Activated CD8-positive, alpha-beta T cell treated with anti-CD3 and anti-CD28 coated beads for 36 hours (primary cell): ENCODE measurements at places on chromosomes 5 and 9. TPM values are rescaled to one million over a fixed set of nuclear protein-coding genes. Genes with fewer than 3 reads are reported as not detected.
A peak's percentile ranks its signal among the peaks of the same experiment; 100 is the strongest.

Gene ECSCR
- 0.25 TPM for total RNA-seq

DNA sequence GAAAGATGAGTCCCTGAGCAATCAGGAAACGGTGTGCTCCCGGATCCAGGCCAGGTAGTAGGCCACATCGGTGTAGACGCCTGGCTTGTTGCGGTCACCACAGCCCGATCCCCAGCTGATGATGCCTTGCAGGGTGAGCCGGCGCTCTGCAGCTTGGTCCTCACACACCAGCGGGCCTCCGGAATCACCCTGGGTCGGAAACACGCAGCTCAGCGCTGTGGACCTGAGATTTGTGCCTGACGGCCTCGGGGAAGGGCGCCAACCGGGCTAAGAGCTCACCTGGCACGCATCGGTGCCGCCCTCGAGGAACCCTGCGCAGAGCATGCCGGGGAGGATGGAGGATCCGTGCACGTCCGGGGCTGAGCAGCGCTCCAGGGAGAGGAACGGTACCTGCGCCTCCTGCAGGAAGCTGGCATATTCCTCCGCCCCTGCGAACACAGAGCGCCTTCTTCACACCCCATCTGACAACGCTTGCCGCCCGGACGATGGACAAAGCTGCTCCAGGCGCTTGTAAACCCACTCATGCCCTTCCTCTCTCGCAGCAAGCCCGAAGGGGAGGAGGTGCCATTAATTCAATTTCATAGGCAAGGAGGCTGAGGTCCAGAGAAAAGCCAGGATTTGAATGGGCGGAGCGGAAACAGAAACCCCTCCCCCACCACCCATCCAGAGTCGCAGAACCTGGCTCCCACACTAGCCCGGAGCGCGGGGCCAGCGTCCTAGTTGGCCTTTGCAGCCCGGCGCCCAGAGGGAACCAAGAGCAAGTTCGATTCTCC, 2.0 kb upstream of the PFN3 start:
- peak overlapping the region; percentile 73 for H3K4me3 ChIP-seq
- H3K4me1 ChIP-seq = peaks cover 26% of the 10 kb centered on the region
- no peaks in the 10 kb centered on the region for H3K36me3 ChIP-seq

Gene PCDH12
- total RNA-seq = 0.61 TPM

DNA sequence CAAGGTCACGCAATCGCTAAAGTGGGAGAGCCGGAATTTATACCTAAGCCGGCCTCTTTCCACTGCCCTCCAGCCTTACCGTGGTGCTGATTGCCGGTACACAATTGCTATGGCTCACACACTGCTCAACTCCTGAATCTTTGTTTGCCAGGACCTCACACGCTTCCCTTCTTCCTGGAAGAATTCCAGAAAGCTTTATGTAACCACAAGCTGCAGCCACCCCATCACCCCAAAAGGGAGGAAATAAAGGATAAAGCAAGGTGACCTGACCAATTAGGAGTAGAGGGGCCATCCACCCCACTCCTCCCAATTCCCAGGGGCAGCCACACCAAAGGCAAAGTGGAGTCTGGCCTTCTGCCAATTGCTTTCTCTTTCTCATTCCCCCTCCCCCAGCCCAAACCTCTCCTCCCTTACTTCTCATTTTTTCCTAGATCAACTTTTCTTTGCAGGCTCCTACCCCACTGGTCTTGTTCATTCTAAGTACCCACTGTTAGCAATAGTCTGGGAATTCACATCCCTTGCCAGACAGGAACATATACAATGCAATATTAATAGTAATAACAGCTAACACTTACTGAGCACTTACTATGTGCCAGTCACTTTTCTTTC, 18.0 kb upstream of the CDC23 start:
- H3K27ac ChIP-seq = no peak overlapping the region
- H3K27me3 ChIP-seq = peaks cover 3% of the 10 kb centered on the region
- no peak for DNase-seq
- H3K4me3 ChIP-seq = no peak overlapping the region
- H3K4me1 ChIP-seq = no peaks in the 10 kb centered on the region

Gene DELE1
- 50.1 TPM for total RNA-seq

GRCh38 chr9:78685471-78685870, 388.5 kb downstream of the PSAT1 start:
- no peak overlapping the region for H3K4me3 ChIP-seq
- no peak overlapping the region for H3K27ac ChIP-seq
- no peaks in the 10 kb centered on the region for H3K36me3 ChIP-seq
- no peaks in the 10 kb centered on the region for H3K4me1 ChIP-seq
- DNase-seq = no peak

DNA sequence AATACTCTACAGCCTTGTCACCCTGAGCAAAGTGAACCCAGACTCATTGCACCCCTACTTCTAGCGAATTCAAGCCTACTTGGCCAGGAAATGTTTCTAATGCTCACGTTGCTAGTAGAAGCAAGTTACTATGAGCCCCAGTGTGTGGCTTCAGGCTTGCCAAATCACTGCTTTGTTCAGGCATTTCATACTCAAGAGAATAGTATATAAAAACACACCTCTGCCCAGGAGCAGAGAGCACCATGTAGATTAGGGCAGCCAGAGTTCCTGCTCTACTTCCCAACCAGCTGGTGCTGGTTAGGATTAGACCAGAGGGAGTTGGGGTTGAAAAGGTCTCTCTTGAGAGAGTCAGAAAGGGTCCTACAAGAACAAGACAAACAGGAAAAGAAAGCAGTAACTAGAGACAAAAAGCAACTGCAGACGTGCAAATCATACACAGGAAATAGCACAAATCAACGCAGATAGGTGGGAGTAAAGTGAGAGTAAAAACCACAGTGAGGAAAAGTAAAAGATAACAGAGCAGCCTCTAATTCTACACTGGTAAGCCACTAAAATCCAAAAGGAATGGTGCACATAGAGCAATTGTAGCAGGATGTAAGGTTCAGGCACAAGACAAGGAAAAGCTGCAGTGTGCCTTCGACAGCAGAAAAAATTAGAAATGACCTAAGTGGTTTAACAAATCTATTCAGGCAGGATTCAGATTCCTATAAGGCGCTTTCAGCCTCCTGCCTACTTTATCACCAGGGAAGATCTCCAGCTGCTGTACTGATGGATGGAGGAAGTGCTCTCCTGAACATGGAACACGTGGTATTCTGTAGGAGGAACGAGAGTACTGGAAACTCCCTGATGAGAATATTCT, 49.6 kb upstream of the KIF2A start:
- peak overlapping the region; percentile 88 for H3K27ac ChIP-seq
- peaks cover 79% of the 10 kb centered on the region for H3K4me1 ChIP-seq

- no peaks in the 10 kb centered on the region for H3K27me3 ChIP-seq
- DNase-seq = peak; percentile 28
- H3K4me3 ChIP-seq = no peak overlapping the region
- no peaks in the 10 kb centered on the region for H3K4me1 ChIP-seq
- no peaks in the 10 kb centered on the region for H3K36me3 ChIP-seq
Observed at GRCh38 chr5:131810510-131811249, 13.9 kb upstream of the FNIP1 start.

DNA sequence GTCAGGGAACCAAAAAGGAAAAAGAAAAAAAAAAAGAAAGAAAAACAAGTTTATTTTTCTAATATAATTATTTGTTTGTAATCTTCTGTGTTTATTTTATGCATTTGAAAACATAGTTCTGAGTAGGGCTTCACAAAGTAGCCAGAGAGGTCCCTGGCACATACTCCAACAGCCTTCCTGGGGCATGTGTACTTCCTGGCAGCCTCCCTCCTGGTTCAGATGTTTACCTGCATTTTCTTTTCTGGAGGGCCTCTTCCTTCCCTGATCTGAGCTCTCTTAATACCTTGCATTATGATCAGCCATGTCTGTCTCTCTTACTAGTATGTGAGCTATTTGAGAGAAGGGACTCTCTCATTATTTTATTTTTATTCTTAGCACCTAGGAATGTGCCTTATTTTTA, 361.8 kb downstream of the KDM4C start:
- H3K27me3 ChIP-seq = no peaks in the 10 kb centered on the region
- peaks cover 17% of the 10 kb centered on the region for H3K4me1 ChIP-seq
- peaks cover 15% of the 10 kb centered on the region for H3K36me3 ChIP-seq
- H3K4me3 ChIP-seq = no peak overlapping the region

DNA sequence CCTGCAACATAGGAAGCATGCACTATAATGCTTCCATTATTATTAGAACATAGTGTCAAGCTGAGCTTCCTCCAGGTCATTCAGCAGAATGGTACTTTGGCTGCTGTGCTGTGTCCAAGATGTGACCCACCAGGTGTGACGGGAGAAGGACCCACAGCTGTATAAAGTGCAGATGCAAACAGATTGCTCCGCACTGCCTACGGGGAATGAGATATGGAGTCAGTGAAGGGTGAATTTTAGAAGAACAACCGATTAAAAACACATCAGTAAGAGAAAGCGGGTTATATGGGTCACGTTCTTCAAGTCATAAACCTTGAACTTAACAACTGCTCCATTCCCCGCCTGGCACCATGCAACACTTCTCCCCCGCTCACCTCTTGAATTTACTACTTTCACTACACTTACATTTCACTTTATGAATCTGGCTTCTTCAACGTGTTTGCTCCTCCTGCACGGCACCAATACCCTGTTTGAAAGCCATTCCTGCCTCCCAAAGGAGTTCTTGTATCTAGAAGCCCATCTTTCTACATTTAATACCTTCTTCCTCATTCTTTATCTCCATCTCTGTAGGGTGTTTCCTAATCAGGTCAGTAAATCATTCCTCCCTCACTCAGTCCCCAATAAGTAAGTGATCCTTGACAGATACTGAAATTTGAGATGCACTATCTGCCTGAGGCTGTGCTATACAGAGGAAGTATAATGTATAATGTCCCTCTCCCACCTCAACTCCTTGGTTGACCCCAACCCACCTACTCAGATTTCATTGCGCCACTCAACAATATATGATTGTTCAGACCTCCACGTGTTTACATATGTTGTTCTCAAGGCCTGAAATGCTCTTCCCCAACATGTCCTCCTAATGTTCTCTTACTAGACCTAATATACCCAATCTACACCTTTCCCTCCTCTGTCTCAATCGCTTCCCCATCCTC, 25.9 kb downstream of the BRINP1 start:
- no peaks in the 10 kb centered on the region for H3K27me3 ChIP-seq
- no peak overlapping the region for H3K27ac ChIP-seq
